ENCODE measurements at places on chromosomes 3 and 15. TPM values are rescaled to one million over a fixed set of nuclear protein-coding genes. Genes with fewer than 3 reads are reported as not detected.
A peak's percentile ranks its signal among the peaks of the same experiment; 100 is the strongest.

The AGBL1 gene
- total RNA-seq = not detected

The GOLGA6L1 gene
- total RNA-seq = not detected

GRCh38 chr15:53918180-53919079 is 59.8 kb upstream of the UNC13C start:
- no peak for DNase-seq

- no peak for DNase-seq
Observed at GRCh38 chr3:144660186-144660585, 688.6 kb downstream of the DIPK2A start.

DNA sequence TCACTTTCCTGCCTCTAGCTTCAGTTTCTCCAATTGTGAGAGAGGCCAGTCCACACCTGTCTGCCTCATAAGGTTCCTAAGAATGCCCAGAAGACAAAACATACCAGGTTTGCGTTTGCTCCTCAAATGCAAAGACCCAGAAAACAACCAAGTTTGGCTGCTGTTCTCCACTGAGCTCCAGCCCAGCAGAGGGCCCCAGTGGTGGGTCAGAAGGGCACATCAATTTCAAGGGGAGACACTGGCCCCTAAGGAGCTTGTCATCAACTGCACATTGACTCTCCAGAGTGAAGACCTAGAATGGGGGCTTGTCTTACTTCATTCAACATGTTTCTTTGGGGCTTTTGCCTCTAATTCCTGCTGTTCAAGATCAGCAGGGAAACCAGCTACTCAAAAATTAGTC is 127.9 kb upstream of the SLC6A11 start:
- peak; percentile 76 for DNase-seq

GRCh38 chr3:72449551-72449950 is 398.7 kb downstream of the SHQ1 start:
- no peak for DNase-seq

The VIPR1 gene
- 0.41 TPM for total RNA-seq

The PLCH1 gene
- 0.34 TPM for total RNA-seq

DNA sequence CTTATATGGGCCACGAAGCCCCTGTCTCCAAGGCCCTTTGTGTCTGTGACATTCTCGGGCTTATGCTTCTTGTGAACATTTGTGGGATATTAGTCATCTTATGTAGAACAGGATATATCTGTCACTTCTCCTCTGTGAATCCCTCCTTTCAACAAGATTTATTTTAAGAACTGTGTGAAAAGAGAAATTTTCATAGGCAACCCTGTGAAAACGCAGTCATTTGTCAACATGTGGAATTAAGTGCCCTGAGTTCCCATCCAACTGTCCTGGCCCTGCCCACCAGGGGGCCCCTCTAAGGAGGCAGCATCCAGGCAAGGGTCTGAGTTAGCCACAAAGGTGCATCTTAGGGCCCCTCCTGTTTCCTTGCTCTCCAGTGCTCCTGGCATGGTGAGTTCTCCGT is 76.8 kb upstream of the CHRNA7 start:
- no peak for DNase-seq

DNA sequence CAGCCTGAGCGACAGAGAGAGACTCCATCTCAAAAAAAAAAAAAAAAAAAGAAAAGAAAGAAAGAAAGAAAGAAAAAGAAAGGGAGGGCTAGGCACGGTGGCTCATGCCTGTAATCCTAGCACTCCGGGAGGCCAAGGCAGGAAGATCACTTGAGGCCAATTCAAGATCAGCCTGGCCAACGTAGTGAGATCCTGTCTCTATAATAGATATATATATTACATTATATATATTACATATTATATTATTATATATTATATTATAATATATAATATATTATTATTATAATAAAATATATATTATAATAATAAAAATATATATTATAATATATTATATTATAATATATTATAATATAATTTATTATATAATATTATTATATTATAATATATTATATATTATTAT is 48.9 kb downstream of the PTPN9 start:
- DNase-seq = no peak

- no peak for DNase-seq
Observed at GRCh38 chr15:31062911-31063310, 38.6 kb downstream of the TRPM1 start.

The NRROS gene
- 1.0 TPM for total RNA-seq

GRCh38 chr3:73480187-73480672 is 144.5 kb downstream of the PDZRN3 start:
- no peak for DNase-seq

DNA sequence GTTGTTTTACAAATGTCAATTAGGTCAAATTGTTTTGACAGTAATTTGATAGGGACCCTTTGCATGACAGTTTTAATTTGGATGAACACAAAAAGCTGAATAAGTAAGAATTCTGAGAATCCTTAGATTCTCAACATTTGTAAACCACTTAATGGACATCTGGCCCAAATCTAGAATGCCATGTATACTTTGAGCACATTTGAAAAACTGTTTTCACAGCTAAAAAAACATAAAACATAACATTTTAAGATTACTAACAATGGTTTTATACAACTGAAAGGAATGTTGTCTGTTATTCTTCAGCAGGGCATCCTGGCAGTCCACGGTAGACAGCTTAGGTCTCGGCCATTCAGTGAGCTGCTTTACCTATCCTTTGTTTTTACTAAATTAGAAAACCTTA is 34.5 kb upstream of the TM2D3 start:
- DNase-seq = peak; percentile 32

The RASGRF1 gene
- total RNA-seq = 3.6 TPM

DNA sequence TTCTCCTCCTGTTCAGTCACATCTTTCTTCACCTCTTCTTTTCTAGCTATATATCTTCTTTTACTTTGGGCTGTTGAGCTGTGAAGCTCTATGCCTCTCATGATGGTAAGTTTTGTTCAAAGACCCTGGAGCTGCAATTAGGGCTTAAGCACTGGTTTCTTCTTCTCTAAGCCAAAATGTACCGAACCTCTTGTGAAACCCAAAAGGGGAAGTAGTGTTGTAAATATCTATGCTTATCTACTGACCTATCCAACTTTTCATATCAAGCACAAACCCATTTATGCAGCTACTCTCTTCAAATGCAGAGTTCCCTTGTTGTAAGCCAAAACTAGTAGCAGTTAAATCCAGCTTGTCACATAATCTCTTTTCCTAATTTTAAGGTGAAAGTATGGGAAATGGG is 123.6 kb upstream of the CD96 start:
- no peak for DNase-seq

The MLH1 gene
- total RNA-seq = 61.4 TPM

DNA sequence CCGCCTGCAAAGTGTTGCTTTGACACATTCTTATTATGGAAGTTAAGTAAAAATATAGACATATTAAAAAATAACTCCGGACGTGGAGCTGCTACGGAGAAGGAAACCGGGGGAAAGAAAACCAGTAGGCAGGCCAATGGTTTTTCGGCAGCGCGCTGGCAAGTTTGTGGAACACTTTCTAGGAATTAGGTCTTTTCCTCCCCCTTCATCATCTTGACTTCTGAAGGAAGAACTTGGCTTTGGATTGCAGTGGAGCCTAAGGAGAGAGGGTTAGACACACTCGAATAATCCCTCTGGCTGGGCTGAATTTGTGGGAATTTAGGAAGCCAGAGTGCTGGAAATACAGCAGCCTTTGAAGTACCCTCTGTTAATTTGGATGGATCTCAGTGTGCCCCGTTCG is 317 bp downstream of the ROBO2 start:
- DNase-seq = no peak

The KBTBD13 gene
- total RNA-seq = not detected

- no peak for DNase-seq
Observed at GRCh38 chr3:50174947-50175524, 16.4 kb upstream of the GNAT1 start.

DNA sequence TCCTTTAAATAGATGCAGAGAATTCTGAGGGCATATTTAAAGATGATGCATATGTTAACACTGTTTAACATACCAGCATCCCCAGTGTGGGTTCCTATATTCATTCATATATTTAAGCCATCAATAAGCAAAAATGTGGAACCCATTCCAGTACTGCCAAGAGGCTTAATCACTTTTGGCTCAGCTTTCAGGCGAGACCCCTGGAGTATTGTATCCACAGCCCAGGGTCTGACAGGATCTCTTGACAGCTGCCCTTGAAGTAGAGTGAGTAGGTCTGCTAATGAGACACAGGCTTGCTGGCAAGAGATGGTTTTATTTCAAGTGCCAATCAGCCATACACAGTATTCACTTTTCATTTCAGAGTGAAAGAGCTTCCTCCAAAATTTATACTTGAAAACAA is 367.3 kb downstream of the OCA2 start:
- no peak for DNase-seq

The NUP210 gene
- total RNA-seq = 87.7 TPM

The SSR3 gene
- 197 TPM for total RNA-seq

Data from Karpas-422 (cell line).